ENCODE measurements at places on chromosomes 12 and 14.

DNA sequence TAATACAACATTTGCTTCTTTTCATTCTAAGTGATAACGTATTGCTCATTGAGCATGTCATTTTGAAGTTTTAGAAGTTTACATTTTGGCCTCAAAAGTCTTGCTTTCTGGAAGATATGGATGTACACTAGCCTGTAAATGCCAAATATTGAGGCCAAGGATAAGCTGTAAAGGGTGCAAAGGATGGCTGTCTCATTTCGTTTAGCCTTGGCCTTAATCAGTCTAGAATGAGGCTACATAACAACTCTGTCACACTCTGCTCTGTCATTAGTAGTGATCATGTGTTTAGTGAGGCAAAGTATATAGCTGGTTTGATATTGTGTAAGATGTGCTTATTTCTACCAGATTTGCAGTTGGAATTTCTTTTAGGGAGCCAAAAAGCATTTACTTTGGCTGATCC lies 344.5 kb downstream of the TMTC2 start:
- no peak for DNase-seq

DNA sequence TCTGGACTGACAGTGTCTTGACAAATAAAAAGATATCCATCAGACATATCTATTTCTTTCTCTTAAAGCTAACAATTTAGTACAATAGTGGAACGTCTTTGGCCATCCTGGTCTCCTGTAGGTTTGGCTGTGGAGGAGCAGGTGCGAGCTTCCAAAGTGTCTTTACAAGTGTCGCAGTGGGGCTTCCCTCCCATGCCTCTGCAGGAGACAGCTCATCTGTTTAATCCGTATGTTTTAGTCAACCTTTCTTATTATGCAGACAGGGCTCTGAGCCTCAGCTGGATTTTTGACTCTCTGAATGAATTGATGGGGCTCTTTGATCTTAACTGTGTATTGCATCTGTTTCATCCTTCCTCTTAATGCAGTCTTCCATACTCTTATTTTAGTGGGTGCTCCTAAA lies 57.5 kb downstream of the RMST start:
- DNase-seq: no peak

DNA sequence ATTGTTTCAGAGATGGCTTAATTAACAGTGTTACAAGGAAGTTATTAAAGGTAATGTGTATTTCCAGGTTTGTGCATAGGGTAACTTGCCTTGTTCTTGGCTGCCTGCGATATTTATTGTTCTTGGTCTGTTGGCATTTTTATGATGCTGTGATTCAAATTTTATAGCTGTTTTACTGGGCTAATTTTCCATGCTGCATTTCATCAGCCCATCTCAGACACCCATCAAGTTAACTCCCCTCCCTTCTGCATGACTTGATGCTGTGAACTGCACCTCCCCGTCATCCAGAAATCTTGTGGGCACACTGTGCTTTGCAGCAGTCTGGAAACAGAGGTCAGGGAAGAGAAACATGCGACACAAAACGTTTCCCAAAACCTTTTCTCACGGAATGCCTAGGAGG lies 1049.2 kb downstream of the AACS start:
- DNase-seq: no peak

DNA sequence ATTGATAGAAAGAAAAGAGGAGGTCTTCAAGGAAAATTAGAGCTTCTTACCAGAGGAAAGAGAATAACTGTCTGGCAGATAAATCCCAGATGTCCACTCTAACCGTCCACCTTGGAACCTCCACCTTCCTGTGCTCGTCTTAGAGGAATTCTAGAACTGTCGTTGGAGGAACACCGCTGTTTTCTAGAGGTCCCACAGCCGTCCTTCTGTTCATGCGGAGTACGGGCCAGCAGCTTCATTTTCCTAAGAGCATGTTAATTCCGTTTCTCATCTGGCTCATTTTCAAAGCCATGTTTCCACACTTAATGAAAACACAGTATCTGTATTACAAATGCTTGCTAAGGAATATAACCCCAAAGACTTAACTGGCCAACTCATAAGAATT lies 107.9 kb upstream of the ESRRB start:
- DNase-seq: no peak

DNA sequence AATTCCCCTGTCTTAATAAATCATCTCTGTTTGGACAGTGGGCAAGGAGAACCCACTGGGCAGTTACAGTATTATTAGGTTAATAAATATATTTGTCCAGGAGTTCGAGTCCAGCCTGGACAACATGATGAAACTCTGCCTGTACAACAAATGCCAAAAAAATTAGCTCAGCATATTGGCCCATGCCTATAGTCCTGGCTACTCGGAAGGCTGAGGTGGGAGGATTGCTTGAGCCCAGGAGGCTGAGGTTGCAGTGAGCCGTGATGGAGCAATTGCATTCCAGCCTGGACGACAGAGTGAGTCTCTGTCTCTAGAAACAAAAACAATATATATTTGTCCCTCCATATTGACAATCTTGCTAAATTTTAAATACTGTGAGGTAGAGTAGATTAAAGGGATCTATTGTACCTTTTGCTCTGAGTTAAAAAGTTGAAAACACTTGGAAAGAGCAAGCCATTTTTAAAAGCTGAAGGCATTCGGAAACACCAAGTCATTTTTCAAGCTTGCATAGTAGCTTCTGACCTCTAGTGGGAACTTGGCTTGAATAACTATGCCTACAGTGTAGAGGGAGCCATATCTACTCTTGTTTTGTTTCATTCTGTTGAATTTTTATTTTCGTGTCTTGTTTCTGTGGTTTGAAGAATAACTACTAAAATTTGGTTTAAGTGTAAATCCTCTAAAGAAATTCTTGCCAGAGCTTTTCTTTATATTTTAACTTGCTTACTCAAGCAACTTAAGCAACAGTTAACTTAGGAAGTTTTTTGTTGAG lies 14.6 kb upstream of the EEA1 start:
- no peak for DNase-seq

GRCh38 chr12:70556179-70556869 lies 80.9 kb downstream of the PTPRB start:
- no peak for DNase-seq

GRCh38 chr14:68664225-68664681 lies 128.6 kb downstream of the ZFP36L1 start:
- no peak for DNase-seq

- DNase-seq: no peak
Measured at GRCh38 chr12:10739157-10740118, 16.3 kb upstream of the YBX3 start.

DNA sequence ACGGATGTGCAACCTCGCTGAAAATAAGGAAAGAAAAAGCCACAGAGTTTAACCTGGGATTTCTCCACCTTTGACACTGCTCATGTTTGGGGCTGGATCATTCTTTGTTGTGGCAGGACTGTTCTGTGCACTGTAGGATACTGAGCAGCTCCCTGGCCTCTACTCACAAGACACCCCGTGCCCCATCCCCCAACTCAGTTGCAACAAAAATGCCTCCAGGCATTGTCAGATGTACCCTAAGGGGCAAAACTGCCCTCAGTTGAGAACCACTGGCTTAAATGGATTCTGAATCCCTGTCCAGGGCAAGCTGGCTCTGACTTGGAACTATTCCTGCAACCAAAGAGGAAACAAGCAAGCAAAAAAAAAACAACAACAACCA lies 2.1 kb downstream of the GLTP start:
- DNase-seq: no peak

- DNase-seq: no peak
Measured at GRCh38 chr12:55663391-55663790, 26.7 kb downstream of the OR10P1 start.

- DNase-seq: no peak
Measured at GRCh38 chr12:98894412-98895085, 249.5 kb downstream of the APAF1 start.

- no peak for DNase-seq
Measured at GRCh38 chr12:103350116-103350515, 145.7 kb downstream of the C12orf42 start.

DNA sequence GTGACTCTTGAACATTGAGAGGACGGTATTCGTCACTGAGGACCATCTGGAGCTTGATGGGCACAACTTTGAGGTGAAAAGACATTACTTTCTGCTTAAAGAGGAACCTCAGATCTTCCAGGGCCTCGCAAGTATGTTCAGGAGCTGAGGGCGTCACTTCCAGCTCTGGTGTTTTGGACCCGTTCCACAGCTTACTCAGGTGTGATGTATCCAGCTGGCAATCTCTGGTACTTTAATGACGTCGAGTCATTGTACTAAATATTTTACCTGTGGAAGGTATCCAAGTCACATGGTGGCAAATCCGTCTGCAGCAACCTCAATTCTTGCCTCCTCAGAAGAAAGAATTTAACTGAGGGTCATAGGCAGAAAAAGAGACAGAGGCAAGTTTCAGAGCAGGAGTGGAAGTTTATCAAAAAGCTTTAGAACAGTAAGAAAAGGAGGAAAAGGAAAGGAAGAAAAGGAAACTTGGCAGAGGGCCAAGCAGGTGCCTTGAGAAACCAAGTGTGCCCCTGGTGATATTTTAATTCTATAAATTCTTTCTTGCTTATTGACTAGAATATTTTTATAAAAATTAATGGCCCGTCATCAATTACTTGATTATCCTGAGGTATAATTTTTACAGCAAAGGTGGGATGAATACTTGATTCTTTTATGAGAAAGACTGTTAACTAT lies 250.6 kb downstream of the AEBP2 start:
- no peak for DNase-seq

DNA sequence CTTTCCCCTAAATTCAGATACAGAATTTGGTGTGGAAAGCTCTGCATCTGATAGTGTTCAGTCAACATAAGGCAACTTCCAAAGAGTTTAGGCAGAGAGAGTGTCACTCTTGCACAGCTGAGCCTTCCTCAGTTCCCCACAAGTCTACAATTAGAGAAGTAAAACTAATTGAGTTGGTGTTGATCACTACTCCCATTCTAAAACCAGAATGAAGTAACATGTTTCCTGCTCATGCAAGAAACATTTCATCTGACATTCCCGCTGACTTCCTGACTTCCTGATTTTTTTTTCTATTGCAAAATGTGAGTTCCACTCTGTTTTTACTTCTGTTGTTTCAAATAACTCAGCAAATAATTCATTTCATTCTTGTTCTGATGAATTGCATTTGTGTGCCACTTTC lies 271.0 kb downstream of the ALG10B start:
- DNase-seq: no peak

DNA sequence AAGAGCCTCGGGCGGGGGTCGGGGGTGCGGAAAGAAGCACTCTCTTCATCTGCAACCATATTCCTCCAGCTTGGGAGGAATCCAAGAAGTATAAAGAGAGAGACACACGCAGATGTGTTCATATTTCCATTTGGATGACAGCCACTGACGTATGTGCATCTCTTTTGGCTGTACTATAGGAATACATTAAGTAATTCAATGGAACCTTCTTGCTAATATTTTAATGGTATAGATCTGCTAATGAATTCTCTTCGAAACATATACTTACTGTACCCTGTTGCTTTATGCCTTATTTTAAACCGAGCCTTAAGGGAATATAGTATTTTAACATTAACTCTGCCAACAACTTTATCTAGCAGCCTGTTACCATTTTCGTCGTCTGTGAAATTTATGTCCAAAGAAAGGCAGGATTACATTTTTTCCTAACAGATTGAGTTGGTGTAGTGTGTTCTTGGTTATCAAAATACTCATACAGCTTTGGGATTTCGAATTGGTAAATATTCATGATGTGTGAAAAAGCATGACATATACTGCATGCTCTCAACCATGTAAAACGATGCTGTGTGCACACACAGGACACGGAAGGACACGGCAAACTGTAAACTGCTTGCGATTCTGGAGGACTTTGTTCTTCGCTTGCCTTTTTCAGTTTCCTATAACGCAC lies 84.5 kb downstream of the CCDC88C start:
- DNase-seq: no peak

DNA sequence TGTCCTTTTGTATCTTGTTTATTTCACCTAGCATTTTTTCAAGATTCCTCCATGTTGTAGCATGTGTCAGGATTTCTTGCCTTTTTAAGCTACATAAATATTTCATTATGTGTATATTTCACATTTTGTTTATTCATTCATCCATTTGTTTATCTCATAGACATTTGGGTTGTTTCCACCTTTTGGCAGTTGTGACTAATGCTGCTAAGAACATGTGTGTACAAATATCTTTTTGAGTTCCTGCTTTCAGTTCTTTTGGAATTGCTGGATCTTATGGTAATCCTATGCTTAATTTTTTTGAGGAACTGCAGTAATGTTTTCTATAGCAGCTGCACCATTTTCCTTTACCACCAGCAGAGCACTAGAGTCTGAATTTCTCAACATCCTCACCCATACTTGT lies 62.4 kb downstream of the SCN8A start:
- DNase-seq: no peak

GRCh38 chr12:65799331-65799730 lies 25.0 kb upstream of the HMGA2 start:
- no peak for DNase-seq

- no peak for DNase-seq
Measured at GRCh38 chr12:71478270-71478669, 38.7 kb downstream of the LGR5 start.

- no peak for DNase-seq
Measured at GRCh38 chr14:81344481-81345160, 55.5 kb downstream of the STON2 start.
